ENCODE measurements at places on chromosomes 2 and 18. TPM values are rescaled to one million over a fixed set of nuclear protein-coding genes. Genes with fewer than 3 reads are reported as not detected.

GRCh38 chr2:177024765-177025164, 187.8 kb upstream of the HNRNPA3 start:
- DNase-seq, result no peak

GRCh38 chr18:26228562-26229260, 2.5 kb downstream of the TAF4B start:
- no peak for DNase-seq

GRCh38 chr2:162243294-162243693, at the start of gene FAP:
Gene FAP (minus strand): TSS chr2:162243445. CDS start chr2:162243327, 118 bp downstream.
- DNase-seq, result no peak

Gene MAP3K19
- total RNA-seq, result not detected

- DNase-seq, result no peak
These were observed 48.7 kb downstream of the ACKR3 start for GRCh38 chr2:236618370-236618769.

Gene IL36A
- total RNA-seq, result not detected

GRCh38 chr2:205696927-205697441, 14.7 kb downstream of the NRP2 start:
- DNase-seq, result no peak

- DNase-seq, result no peak
These were observed 48.4 kb upstream of the NEMP2 start for GRCh38 chr2:190582736-190583506.

DNA sequence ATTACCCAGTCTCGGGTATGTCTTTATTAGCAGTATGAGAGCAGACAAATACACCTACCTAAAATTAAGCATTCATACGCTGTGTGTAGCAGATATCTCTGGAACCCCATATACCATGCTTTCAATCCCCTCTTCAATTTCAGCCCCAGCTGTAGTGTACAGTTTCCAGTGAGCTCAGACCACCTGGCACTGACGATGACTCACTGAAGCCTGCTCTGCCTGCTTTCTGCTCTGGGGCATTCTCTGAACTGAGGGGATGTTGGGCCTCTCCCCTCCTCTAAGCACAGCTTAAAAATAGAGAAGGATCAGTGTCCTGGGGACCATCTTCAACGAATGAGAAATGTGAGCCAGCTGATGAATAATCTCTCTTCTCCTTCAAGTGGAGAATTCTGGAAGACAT, 8.7 kb upstream of the CCL20 start:
- DNase-seq, result no peak

Gene TCF23
- total RNA-seq, result 0.12 TPM

Gene DSEL
- total RNA-seq, result 12.7 TPM

GRCh38 chr2:45233301-45233700, 224.0 kb upstream of the SIX2 start:
- DNase-seq, result no peak

- no peak for DNase-seq
These were observed 38.0 kb upstream of the ACVR2A start for GRCh38 chr2:147806846-147807245.

DNA sequence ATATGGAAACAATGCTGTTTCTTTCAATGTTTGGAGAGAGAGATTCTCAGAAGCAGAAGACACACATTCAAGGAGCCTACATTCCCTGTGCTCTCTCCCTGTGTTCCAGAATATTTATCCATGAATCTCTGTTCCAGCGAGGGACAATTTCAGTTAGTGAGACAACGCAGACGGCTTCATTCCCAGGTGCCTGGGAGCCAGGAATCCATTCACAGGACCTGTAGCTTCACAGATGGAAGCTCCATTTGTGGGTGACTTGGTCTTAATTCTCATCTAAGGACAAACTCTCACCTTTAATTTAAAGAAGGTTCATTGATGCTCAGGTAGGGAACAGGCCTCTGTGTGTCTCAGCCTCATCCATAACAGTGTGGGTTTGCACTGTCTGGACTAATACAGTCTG, 1156.6 kb downstream of the RPIA start:
- DNase-seq, result no peak

- no peak for DNase-seq
These were observed 105.5 kb upstream of the NEUROD1 start for GRCh38 chr2:181785691-181786344.

- DNase-seq, result no peak
These were observed 55.1 kb downstream of the SP100 start for GRCh38 chr2:230471074-230471473.

GRCh38 chr18:25136416-25137196, 215.4 kb downstream of the ZNF521 start:
- DNase-seq, result no peak

- DNase-seq, result no peak
These were observed 126.9 kb upstream of the PXDN start for GRCh38 chr2:1871171-1871570.

GRCh38 chr18:49768051-49768391, 45.3 kb downstream of the ACAA2 start:
- DNase-seq, result peak; percentile 63

Gene ECEL1
- total RNA-seq, result 0.35 TPM

DNA sequence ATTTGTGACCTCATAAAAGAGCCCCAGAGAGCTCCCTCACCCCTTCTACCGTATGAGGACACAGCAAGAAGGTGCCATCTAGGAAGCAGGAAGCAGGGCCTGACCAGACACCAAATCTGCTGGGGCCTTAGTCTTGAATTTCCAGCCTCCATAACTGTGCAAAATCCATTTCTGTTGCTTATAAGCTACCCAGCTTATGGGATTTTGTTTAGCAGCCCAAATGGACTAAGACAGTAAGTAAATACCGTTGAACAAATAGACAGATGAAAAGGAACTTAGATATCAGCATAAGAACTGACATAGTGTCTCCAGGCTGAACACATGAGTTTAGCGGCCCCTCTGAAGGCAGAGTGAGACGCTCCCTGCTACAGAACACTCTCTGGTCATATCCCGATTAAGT, 130.9 kb downstream of the UXS1 start:
- DNase-seq, result no peak

Gene MOCOS
- total RNA-seq, result 7.5 TPM

GRCh38 chr2:147826278-147827087, 18.3 kb upstream of the ACVR2A start:
- DNase-seq, result no peak

GRCh38 chr2:152466041-152466440, 131.1 kb downstream of the FMNL2 start:
- DNase-seq, result no peak

- DNase-seq, result no peak
These were observed 31.1 kb downstream of the MYO7B start for GRCh38 chr2:127566576-127566975.

Gene CYP27C1
- 0.26 TPM for total RNA-seq

DNA sequence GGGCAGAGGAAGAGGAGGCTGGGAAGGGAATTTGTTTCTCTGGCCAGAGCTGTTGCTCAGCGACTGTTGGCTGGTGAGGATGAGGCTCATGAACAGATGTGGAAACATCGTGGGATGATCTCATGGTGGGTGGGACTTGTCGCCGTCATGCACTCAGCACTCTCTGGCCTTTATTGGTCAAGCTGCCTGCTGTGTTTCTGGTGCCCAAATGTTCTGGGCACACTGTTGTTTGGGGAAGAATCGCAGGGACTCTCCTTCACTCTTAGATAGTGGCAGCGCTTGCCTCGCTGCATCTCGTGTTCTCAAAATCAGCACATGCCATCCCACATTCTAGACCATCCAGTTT, 145.6 kb downstream of the AGAP1 start:
- DNase-seq, result peak; percentile 82

- DNase-seq, result no peak
These were observed 9.3 kb downstream of the NIFK start for GRCh38 chr2:121727332-121727731.

DNA sequence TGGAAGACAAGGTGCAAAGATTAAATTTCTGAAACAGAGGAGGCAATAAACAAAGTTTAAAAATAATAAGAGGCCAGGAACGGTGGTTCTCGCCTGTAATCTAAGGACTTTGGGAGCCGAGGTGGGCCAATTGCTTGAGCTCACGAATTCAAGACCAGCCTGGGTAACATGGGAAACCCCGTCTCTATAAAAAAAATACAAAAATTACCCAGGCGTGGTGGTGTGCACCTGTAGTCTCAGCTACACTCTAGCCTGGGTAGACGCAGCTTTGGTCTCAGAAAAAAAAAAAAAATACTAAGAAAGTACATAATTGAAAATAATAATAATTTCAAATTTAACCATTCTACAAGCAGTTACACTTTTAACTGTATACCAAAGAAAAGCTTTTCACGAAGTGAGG, 744.6 kb upstream of the POU3F3 start:
- DNase-seq, result no peak

- no peak for DNase-seq
These were observed 45.0 kb downstream of the ZBTB7C start for GRCh38 chr18:48364146-48364545.

DNA sequence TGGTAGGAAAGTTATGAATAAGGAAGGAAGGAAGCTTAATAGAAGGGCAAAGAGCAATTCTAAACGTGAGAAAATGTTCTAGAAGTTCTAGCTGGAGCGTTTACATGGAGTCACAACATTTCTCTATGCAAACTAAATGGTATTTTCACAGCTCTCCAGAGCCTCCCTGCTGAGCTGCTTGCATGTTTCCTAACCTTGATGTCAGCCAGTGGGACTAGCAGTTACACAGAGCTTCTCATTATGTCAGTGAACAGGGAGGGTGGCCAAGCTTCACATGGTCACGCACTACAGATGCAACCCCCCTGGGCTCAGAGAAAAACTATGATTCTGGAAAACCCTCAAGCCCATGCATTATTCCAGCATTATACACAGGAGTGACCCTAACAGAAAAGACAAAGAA, 153.4 kb upstream of the CCDC150 start:
- no peak for DNase-seq

- DNase-seq, result no peak
These were observed 5.3 kb upstream of the ARHGAP15 start for GRCh38 chr2:143123911-143124310.

DNA sequence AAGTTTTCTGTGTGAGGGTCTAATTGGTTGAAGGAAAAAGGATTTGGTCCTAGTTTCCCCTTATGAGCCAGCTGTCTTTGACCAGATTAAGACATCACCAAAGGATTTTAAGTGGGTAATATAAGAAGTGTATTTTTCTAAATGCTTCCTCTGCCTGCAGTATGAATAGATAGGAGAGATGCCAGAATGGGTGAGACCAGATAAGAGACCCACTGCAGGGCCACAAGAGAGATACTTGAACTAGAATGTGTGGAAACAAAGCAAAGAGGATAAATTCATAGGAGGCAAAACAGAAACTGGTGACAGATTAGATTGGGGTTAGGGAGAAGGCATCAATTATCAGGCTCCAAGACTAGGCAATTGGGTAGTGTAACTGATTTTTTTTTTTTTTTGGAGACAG, 1.1 kb upstream of the HDHD2 start:
- no peak for DNase-seq

Measured in mucosa of gallbladder (tissue), 1 donor.